ENCODE measurements at places on chromosomes 5 and 9.

- DNase-seq: no peak
Measured at GRCh38 chr9:38253200-38253599, 139.3 kb upstream of the ALDH1B1 start.

GRCh38 chr5:96149546-96149945 lies 187.9 kb upstream of the ELL2 start:
- DNase-seq: no peak

- no peak for DNase-seq
Measured at GRCh38 chr9:33157960-33158842, 8.9 kb downstream of the B4GALT1 start.

DNA sequence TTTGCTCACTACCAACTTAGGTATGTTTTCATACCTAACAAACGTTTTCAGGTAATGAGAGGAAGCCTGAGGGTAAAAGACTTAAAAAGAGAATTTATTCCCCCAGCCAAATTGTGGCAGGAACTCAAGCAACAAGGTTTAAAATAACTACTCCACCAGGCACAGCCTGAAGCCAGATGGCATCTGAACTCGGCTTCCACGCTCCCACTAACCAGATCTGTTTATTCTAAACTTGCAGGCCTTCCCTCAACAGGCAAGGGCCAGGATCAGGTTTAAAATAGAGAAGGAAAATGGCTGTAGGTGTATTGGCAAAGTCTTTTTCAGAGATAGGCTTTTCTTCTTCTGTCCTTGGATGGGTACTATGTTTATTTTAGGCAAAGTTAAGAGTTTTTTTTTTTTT lies 89.4 kb downstream of the OTULIN start:
- DNase-seq: no peak

GRCh38 chr5:53826504-53826903 lies 266.1 kb downstream of the NDUFS4 start:
- DNase-seq: no peak

GRCh38 chr9:119365291-119366027 lies 3.8 kb downstream of the BRINP1 start:
- DNase-seq: no peak

DNA sequence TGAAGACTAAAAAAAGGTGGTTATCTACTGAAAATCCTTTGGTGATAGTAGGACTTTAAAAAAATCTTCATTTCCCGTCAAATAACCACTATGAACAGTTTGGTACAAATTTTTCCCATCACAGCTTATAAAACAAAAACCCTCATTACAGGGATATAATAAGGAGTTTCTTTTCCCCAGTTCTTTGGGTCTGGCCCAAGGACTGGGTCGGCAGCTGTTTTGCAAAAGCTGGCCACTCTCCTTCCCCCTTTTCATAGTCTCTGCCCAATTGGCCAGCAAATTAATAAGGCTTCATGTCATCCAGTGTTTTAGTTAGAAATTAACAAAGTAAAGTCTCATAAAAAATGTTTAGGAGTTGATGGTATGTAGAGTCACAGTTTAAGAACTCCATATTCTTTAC lies 47.0 kb upstream of the PDE8B start:
- DNase-seq: no peak

GRCh38 chr9:127503379-127503921 lies 52.1 kb downstream of the LRSAM1 start:
- DNase-seq: no peak

DNA sequence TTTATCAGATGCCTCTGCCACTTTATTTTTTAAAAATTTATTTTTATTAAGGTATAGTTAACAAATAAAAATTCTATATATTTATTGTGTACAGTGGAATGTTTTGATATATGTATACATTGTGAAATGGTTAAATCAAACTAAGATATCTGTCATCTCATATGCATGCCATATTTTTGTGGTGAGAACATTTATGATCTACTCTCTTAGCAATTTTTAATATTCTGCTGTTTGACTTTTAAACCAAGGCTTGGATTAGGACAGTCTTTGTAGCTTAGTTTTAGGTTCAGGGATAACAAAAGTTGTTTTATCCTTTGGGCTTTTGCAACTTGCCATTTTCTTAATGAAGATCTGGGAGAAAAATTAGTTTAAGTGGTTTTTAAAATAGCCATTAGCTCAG lies 46.0 kb upstream of the CDKN2B start:
- DNase-seq: no peak

GRCh38 chr9:121778252-121779225 lies 127.1 kb downstream of the DAB2IP start:
- DNase-seq: no peak

GRCh38 chr9:131676431-131676972 lies 63.4 kb downstream of the RAPGEF1 start:
- no peak for DNase-seq

GRCh38 chr5:141734501-141735229 lies 52.6 kb upstream of the ARAP3 start:
- DNase-seq: peak; percentile 91

DNA sequence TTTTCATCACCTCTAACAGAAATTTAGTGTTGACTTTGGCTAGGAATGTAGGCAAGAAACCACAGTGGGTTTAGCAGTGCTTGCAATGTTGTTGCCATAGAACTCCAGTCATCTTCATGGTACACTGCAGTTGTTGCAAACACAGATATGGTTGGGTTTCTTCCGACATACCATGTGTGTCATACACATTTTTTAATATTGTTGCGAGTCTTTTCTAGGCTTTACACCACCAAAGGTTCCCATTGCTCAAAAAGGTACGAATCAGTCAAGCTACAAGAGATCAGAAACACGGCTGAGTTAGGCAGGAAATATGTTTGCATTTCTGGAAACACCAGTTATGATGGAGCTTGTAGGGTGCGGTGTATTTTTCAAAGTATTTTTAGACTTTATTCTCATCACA lies 172.4 kb downstream of the SYK start:
- DNase-seq: no peak

DNA sequence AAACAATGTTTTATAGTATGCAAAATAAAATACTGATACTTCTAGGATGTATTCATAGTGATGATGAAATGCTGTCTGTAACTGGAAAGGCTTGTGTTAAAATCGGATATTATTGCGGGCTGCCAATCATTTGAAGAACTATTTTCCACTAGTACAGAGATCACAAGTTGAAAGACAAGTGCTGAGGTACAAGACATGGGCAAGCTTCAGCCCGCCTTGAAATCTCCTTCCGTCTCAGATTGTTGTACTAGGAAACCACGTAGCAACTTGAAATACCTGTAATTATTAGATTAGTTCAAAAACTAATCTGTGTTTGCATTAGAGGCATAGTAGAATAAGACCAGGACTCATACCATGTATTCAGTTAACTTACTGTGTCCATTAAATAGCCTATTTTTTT lies 218.2 kb downstream of the ARHGEF28 start:
- no peak for DNase-seq

GRCh38 chr9:95507464-95508241 lies 9.1 kb downstream of the PTCH1 start:
- DNase-seq: no peak

DNA sequence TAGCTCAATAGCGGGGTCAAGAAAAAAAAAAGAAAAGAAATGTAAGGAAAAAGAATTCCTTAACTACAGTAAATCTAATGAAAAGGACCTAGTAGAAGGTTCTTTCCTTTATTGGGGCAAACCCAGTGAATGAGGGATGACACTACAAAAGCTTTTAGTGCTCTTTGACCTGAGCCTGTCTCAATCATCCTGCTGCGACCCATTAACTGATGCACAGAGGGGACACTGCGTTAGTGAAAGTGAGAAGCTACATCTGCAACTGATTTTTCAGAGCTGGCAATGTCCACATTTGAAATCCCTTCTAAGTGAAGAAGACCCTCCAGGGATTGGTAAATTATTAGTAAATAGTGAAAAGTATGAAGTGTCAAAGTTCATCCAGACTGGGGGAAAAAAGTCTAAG lies 101.1 kb downstream of the OTULIN start:
- no peak for DNase-seq

DNA sequence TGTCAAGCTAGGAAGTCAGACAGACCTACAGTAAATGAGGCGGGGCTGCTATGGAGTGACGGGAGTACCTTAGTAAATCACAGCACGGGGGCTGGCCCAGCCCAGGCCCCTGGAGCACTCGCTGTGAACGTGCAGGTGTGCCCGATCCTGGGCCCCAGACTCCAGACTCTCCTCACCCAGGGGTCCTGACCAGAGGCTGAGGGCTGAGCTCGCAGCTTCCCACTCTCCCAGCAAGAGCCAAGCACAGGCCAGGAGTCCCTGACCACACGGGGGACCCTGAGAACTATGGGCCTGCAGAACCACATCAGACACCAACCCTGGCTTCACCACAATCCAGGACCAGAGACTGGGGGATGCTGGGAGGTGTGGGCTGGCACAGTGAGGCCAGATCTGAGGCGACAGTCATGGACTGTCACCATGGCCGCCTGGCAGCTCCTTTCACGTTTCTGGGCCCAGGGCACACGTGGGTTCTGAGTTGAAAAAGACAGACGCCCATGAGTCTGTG lies 73.4 kb downstream of the ADAMTS2 start:
- DNase-seq: no peak

- DNase-seq: no peak
Measured at GRCh38 chr5:79845448-79846197, 145.4 kb downstream of the MTX3 start.

DNA sequence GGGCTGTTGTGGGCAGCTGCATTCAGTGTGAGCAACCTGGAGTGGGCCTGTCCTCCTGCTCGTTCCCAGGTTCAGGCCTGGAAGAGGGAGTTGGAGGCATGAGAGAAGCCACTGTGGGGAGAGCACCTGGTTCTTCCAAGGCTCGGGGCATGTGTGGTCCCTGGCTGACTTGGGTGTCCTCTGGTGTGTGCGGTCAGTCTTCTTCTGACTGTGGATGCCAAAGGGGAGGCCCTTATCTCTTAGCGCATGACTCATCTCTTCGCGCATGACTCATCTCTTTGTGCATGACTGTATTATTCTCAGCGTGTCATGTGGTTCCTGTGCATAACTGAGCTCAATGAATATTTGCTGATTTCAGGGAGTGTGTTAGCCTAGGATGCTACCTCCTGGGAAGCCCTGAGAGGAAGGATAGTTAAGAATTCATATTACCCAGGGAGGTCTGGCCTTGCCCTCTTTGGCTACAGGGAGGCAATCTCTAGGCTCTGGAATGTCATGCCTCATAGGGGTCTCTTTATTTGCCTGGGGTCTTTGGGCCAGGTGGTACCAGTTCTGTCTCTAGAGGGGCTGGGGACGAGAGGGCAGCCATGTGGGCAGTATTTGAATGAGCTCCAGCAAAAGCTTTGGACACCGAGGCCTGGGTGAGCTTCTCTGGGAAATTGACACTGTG lies 188.7 kb downstream of the HSPA4 start:
- no peak for DNase-seq

- peak; percentile 36 for DNase-seq
Measured at GRCh38 chr9:13993632-13994185, 320.2 kb downstream of the NFIB start.

DNA sequence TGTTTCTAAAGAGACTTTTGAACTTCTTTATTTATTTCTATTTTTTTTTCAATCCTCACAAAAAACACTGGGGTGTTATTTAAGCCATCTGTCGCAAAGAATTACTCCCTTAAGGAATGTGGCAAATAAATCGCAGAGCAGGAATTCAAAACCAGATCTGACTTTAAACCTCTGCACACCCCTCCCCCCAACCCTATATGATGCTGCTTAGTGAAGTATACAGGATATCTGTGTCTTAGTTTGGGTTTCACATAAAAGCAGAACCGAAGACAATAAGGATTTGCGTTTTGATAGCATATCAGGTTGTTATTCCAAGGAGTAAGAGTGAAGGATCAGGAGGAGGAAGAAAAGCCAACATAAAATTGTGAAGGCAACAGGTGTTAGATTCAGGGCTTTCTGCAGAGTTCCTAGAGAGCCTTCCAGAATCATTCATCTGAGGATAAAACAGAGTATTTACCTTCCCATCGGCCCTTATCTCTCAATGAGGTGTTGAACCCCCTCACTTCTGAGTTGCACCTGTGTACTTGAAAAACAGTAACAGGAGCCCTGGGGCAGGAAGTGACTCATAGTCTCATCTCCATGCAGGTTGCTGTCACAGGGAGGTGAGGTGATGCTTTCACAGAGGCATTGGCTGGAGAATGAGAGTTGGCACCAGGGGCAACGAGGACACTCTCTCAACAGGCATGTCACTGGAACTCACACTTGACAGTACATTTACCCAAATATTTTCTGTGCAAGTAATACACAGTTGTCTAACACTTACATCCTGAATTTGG lies 33.5 kb upstream of the DMRT3 start:
- DNase-seq: peak; percentile 31

DNA sequence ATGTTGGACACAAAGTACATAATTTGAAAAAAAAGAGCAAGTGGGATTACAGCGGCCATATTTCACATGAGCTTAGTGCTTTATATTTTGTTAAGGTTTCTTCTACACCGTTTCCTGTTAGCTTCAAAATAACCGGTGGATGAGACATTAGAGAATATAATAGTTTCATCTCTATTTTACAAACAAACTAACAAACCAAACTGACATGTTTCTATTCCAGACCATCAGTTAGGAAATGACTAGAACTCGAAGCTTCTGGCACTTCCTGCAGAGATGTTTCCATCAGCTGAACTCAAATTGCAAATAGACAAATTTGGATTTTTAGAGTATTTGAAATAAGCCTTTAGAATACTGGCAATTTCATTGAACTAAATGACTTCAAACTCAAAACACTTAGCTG lies 86.5 kb downstream of the MTRR start:
- DNase-seq: no peak

- DNase-seq: no peak
Measured at GRCh38 chr9:98869866-98870265, 62.4 kb downstream of the GALNT12 start.

DNA sequence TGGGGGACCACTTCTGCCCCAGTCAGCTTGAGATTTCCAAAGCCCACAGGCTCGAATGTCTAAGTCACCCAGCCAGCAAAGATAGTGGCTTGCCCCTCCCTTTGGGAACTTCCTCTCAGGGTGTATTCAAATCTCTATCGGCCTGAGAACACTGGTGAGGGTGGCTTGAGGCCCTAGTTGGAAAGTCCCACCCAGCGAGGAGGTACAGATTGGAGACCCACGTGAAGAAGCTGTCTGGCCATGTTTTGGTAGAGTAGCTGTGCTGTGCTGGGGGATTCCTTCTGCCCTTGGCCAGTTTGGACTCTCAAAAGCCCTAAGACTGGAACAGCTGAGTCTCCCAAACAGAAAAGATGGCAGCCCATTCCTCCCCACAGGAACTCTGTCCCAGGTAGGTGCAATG lies 172.7 kb upstream of the RIOK2 start:
- no peak for DNase-seq

DNA sequence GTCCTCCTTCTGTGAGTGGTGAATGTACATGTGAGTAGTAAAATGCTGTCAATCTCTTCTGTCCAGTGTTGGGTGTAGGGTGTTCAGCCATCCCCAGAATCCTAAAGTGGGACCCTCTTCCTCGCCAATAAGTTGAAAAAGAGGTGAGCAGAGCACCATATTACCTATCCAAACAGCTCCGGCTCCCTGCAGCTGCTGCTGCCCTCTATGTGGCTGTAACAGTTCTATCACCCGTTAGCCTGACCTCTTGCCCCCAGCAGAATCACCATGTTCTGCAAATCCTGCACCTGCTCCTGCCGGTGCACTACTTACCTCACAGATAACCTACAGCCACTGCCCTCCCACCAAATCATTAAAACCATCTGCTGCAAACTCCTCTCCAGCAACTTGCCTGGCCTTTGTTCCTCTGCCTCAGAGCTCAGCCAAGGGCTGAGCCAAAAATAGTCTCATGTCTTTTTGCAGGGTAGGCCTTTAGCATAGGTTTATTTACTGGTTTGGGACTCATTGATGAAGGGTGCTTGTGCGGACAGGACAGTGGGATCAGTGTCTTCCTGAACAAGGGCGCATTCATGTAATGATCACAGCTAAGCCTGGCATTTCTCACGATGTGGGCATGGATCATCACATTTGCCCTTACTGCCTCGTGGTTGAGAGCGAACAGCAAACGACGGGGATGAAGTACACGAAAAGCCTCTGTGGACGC lies 49.6 kb upstream of the CCL21 start:
- DNase-seq: no peak
